ENCODE measurements at places on chromosomes 2 and 18. TPM values are rescaled to one million over a fixed set of nuclear protein-coding genes. Genes with fewer than 3 reads are reported as not detected.

OXER1 gene
- total RNA-seq, result 2.1 TPM

DDX18 gene
- total RNA-seq, result 60.0 TPM

VIT gene
- 0.46 TPM for total RNA-seq

FZD7 gene
- total RNA-seq, result 31.7 TPM

BOK gene
- total RNA-seq, result 11.8 TPM

REG1B gene
- not detected for total RNA-seq

PTGR3 gene
- 22.2 TPM for total RNA-seq

PID1 gene
- total RNA-seq, result 45.7 TPM

MYO3B gene
- 0.03 TPM for total RNA-seq

DPYSL5 gene
- not detected for total RNA-seq

GRCh38 chr18:62323483-62324180 lies 1.5 kb upstream of the TNFRSF11A start:
- DNase-seq, result no peak

DNA sequence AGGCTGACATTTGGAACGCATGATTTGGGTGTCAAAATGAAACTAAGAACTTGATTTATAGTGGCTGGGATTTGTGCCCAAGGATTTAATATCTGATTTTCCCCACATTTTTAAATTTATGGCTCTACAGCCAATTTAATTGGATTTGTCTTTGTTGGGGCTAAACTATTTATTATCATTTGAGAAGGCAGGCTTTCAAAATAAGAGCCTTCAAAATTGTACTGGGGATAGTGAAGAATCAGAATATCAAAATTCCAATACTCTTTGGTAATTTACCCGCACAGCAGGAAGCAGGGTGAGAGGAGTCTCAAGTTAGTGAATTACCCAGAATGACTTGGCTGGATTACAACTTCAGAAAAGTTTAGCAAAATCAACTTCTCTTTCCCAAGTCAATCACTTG lies 278.1 kb downstream of the LRATD1 start:
- no peak for DNase-seq

DNA sequence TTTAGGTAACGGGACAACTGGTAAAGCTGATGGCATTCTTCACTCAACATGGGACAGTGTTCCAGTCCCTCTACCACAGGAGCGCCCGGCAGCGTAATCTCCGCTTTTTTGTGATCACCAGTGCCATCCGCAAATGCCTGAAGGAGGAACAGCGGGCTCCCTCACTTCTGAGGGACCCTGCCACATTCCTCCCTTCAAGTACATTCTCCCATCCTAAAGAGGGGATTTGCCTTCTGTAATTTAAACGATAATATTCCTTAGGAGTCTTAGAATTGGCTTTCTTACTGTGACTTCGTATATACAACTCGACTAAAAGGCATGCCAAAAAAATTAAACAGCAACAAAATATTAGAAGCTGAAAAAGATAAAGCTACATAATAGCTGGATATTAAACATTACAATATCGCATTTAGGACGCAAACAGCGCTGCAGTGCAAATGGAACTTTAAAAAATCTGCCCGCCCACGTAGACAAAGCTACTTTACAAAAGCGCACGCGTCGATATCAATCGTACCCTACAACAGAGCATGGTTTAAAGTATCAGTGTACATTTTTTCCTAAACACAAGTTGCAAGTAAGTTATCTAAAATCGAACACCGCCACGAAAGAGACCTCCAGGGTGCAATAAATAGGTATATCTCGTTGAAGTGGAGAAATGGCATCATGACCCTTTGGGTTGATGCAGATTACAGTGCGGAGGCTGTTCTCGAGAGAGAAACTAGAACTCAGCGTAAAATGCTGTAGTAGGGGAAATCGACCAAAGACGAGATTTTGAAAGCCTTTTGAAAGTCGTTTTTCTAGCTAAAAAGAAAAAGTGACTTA lies 2.3 kb upstream of the VSNL1 start:
- DNase-seq, result peak; percentile 37

DNA sequence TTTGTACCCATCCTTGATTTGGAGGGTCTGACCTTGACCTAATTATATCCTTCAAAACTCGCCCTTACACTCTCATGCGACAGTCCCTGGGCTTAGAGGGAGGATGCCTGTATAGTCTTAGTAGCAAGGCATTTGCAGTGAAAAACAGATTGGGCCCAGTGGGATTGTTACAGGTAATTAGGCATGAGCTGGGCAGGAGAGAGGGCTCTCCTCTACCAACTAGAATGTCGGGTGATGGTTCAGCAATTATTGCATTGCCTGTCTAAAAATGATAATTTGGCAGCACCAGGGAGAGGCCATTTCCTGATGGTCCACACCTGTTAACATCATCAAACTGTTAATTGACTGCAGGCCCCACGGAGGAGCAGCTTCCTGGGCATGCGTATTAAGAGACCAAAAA lies 32.4 kb downstream of the COMMD1 start:
- DNase-seq, result no peak

DNA sequence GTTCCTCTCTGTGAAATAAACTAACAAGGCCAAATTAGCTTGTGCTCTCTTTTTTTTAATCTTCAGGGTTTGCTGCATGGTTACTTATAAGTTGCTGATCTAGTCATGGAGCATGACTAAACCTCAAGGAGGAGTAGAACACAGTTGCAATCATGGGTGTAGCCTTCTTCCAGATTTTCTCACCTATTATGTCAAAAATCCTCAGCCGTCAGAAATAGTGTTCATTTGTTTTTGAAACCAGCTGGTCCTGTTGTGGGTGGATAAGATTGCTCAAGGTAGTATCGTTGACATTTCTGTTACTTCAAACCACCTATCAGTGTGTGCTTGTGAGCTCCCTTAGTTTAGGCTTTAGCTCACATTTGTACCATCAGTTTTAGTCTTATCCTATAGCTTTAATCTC lies 11.2 kb downstream of the RELCH start:
- no peak for DNase-seq

GRCh38 chr18:14905350-14905749 lies 157.4 kb downstream of the ANKRD30B start:
- DNase-seq, result no peak

DNA sequence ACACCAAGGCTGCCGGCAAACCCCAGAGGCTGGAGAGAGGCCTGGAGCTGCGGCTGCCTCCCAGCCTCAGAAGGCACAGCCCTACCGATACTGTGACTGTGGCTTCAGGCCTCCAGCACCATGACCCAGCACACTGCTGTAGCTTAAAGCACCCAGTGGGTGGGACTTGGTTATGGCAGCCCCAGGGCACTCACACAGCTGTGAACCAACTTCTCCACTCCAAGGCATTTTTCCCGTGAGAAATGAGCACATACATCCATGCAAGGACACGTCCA lies 199.5 kb downstream of the NDUFA10 start:
- DNase-seq, result no peak

DNA sequence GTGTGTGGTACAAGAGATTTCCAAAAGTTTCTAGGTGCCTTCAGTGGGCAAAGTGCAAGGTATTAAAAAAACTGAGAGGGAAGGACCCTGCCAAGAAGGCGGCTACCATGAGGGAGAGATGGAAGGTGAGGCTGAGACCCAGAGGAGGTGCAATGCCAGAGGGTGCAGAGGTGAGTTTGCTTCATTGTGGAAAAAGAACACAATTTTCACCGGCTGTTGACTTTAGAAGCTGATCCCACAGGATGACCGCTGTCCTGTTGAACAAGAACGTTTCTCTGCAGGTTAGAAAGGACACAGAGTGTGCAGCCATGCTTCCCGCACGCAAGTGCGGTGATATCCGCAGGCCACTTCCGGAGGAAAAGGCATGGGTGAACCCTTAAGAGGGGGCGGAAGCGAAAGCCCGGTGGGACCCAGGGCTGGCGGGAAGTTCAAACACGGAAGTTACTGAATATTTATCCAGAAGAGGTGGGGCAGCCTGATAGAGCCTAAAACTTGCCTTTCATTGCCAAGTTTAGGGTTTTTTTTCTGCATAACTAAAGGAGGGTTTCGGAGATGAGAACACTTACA lies 16.6 kb downstream of the SP110 start:
- no peak for DNase-seq

DNA sequence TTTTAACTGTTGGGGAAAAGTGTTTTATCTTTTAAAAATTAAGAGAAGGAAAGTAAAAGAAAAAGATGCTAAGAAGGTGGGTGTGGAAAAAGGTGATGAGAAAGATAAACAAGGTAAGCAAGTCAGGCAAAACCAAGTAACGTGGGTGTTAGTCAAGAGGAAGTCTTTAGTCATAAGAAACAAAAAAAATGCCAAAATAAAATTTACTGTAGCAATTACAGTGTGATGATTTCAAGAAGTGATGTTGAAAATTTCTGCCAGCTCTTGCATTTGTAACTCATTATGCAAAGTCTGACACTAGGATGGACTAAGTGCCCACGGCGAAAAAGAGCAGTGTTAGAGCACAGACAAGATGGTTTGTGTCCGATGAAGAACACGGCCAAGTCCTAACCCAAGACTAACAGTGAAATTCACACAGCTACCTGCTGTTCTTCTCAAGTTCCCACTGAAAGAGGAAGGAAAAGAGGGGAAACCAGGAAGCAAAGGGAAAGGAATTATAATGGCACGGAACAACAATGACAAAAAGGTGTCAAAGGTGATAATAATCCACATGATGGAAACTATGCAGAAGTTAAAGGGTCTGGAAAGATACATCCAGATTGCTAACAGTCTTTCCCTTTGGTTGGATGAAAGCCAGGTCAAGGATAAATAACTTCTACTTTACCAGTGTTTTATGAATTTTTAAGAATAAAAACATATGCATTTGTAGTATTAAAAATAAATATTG lies 34.1 kb downstream of the NOL10 start:
- DNase-seq, result no peak

DNA sequence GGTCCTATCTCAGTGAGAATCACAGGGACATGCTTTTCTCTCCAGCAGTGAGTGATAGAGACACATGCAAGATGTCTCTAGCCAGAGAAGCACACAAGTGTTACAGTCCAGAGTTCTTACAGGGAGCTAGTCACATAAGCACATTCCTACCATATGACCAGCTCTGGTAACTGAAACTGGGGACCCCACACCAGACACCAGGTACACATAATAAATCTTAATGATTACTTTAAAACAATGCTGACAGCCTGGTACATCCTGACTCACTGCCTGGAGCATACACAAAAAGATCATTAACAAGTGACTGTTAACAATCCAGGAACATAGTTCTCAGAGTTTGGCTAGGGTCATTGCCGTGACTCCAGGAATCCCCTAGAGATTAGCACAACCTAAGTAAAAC lies 53.6 kb downstream of the GALNT1 start:
- peak; percentile 43 for DNase-seq
